ENCODE measurements at places on chromosomes 1 and 21.

DNA sequence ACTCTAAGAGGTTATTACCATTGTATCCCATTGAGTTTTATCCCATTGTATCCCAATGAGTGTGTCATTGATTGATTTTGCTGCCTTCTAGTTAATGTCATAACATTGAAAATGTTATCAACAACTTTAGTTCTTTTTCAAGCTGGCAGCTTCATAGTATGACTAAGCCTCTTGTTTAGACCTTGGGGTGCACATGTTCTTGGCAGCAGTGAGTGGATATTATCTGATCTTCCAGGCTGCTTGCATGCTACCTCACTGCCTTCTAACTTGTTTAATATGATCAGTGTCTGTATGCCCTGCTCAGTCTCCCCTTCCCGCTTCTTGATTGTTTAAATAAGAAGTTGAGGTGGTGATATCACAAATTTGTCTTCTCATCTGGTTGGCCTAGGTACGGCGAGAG is 24.6 kb downstream of the NTPCR start:
- DNase-seq, result no peak

GRCh38 chr1:29651246-29651645 is 414.9 kb downstream of the PTPRU start:
- no peak for DNase-seq

- DNase-seq, result no peak
Measured at GRCh38 chr1:4657960-4658541, 3.6 kb downstream of the AJAP1 start.

- no peak for DNase-seq
Measured at GRCh38 chr1:57142169-57142568, 176.4 kb upstream of the C8B start.

GRCh38 chr1:39335216-39335615 is 130.7 kb downstream of the MACF1 start:
- no peak for DNase-seq

GRCh38 chr1:107389410-107390396 is 248.9 kb downstream of the NTNG1 start:
- DNase-seq, result no peak

GRCh38 chr1:156804572-156805243 is 11.9 kb downstream of the SH2D2A start:
- no peak for DNase-seq

DNA sequence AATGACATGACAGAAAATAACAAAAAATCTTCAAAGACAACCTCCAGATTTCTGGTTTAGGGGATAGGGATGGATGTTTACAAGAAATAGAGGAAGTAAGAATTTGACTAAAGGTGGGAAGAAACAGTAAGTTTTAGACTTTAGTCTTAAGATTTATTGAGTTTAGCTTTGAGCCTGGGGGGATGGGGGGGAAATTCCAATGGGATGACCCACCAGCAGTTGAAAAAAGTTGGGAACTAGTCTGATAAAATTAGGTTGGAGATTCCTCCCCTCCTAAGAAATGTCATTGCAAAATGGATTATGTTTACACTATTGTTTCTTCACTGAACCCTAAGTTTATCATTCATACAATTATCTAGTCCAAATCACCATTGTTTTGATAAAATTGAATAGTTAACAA is 28.4 kb downstream of the WDR26 start:
- no peak for DNase-seq

- peak; percentile 72 for DNase-seq
Measured at GRCh38 chr1:42957880-42958487, 684 bp downstream of the SLC2A1 start.

DNA sequence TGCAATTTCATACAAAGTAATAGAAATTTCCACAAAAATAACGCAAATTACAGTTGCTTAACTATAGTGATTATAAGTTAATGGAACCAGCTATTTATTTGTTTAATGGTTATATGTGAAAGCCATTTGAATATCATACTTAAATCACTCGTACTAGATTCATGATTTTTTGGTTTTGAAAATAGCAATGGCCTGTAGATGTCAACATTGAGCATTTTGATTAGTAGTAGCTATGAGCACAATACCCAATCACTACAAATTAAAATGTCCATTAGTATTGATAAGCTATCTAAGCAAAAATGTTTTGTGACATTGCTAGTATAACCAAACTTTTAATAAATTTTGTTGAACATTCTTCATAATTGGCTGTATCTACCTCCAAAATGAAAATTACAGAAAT is 10.0 kb downstream of the COL24A1 start:
- DNase-seq, result no peak

GRCh38 chr1:114328361-114328904 is 174.8 kb upstream of the SYT6 start:
- no peak for DNase-seq

- no peak for DNase-seq
Measured at GRCh38 chr1:115233598-115233997, 104.5 kb downstream of the NGF start.

- DNase-seq, result no peak
Measured at GRCh38 chr1:106986603-106987002, 69.9 kb upstream of the PRMT6 start.

- DNase-seq, result no peak
Measured at GRCh38 chr1:202270871-202271326, 70.8 kb downstream of the UBE2T start.

GRCh38 chr1:36609241-36610027 is 126.7 kb upstream of the CSF3R start:
- peak; percentile 24 for DNase-seq

GRCh38 chr1:246351721-246352120 is 155.4 kb downstream of the SMYD3 start:
- no peak for DNase-seq

DNA sequence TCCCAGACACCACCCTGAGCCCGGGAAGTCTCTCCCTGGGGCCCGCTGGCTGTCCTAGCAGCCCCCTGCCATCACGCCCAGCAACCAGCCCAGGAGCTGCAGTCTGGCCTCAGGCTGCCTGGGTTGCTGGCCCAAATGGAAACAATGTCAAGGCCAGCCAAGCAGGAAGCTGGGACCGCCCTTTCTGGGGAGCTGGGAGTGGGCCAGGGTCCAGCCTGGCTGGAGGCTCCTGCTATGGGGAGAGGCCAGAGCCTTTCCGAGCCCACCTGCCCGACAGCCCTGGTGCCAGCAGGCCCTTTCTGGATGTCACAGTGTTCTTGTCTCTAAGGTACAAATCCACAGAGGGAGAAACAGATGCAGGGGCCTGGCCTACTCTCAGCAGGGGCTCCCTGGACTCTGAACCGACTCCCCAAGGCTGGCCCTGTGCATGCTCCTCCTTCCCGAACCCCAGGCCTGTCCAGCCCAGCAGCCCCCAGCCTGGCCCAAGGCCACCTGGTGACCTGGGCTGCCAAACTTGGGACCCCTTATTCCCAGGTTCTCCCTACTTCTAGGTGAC is 1.2 kb upstream of the MMEL1 start:
- no peak for DNase-seq

DNA sequence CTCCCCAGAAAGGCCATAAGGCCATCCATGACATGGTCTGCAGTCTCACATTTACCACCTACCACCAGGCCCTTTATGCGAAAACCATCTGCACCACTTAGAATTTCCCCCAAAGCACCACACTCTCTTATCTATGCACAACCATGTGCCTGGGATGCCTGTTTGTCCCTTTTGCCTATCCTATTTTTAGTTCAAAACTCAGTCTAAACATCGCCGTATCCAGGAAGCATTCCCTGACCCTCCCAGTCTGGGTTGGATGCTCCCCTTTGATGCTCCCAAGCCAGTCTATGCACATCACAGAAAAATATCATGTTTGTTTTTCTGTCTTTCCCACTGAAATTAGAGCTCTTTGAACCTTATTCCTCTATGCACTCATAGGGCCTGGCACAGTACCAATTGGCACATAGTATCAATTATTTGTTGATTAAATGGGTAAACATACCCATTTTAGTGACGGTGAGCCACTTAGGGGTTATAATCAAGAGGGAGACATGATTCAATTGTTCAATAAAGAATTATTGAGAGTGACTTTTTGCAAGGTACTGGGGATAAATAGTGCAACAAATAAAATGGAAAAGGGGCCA is 6.7 kb downstream of the MPL start:
- DNase-seq, result no peak

GRCh38 chr1:40774266-40774998 is 9.2 kb upstream of the KCNQ4 start:
- peak; percentile 74 for DNase-seq

DNA sequence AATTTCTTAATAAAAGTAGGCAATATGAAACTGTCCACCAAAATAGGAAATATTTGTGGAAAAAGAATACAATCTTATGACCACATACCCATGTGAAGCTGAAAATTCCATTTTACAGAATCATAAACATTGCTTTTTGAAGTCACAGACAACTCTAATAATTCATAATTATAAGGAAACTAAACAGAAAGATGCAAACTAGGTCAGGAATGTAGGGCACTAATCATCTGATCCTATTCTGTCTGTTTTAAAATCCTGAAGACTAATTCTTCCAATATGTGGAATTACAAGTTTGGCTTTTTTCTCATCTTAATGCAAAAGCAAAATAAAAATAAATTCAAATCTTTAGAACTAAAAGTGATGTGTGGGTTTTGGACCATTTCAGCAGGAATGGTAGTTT is 528.6 kb downstream of the LTN1 start:
- DNase-seq, result no peak

DNA sequence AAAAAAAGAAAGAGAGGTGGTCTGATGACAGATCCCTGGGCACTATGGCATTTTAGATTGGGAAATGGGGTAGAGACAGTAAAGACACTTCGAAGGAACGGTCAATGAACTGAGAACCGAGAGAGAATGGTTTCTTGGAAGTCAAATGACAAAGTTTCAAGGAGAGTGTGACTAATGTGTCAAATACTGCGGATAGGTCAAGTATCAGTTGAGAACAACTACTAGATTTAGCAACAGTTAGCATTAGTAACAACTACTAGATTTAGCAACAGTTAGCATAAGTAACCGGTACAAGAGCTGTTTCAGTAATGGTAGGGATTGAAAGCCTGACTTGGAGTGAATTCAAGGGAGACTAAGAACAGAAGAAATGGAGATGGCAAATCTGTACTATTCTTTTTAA is 35.0 kb downstream of the UROD start:
- DNase-seq, result no peak

DNA sequence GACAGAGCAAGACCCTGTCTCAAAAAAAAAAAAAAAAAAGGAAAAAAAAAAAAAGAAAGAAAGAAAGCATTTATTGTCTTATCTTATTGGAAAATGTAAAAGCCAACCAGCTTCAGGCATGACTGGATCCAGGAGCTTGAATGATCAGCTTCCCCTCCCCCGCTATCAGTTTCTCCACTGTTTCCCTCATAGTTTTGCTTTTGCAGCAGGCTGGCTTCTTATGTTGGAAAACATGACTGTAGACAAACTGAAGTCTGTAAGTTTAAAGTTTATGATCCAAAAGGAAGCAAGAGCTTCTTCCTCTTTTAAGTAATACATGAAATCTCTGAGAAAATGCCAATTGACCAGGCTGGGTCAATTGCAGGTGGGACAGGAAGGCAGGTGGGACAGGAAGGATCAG is 52.2 kb downstream of the FHAD1 start:
- DNase-seq, result no peak

DNA sequence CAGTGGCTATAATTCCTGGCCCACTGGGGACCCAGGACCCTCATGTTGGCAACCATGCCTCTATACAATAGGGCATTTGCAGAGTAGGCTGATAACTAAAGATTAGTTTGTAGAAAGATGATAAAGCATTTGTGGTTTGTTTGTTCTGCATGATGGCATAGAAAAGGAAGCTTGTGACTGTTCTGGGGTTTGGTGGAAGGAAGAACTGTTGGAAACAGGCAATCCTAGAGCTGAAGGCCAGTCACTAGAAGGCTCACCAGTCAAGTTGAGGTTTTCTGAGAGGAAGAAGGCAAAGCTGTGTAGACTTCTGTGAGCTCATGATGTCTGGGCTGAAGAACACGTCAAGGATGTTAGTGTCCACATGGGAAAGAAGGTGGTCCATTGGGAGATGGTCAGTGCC is 140.3 kb upstream of the VANGL1 start:
- no peak for DNase-seq

DNA sequence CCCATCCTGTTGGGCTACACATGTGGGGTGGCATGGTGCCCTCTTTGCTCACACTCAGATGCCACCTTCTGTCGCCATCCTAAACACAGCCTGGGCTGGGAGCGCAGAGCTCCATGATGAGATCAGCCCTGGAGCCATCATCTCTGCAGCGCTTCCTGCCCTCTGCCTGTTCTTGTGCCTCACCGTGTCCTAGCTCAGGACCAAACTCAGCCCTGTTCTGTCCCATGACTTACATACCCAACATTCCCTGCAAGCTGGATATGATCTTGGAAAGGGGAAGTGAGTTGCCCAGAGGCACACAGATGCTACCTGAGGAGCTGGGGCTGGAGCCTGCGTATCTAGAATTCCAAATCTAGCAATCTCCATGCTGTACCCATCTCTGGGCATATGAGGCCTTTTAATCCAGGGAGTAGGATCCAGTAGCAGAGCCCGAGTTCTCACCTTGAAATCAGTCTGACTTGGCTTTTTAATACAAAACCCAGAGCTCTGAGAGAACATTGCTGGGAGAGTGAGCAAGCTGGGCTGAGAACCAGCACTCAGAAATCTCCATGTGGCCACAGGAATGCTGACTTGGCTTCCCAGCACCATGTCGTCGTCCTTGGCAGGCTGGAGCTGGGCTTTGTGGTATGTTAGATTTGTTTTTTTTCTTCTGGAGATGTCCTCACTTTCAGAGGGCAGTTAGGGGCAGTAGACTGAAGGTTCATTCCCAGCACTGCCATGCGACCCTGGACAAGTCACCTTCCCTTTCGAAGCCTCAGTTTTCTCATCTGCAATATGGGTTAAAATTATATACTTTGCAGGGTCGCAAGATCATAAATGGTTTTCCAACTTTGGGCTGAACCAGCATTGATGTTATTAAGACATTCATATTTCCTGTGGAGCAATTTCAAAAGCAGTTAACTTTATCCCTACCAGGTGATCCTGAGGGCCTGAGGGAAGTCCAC is 2.6 kb downstream of the ALPL start:
- no peak for DNase-seq

- peak; percentile 23 for DNase-seq
Measured at GRCh38 chr1:93061895-93062792, 16.9 kb upstream of the MTF2 start.

GRCh38 chr1:40439247-40439646 is 11.0 kb upstream of the ZFP69B start:
- no peak for DNase-seq

- DNase-seq, result no peak
Measured at GRCh38 chr1:111948209-111949171, 41.0 kb downstream of the KCND3 start.

DNA sequence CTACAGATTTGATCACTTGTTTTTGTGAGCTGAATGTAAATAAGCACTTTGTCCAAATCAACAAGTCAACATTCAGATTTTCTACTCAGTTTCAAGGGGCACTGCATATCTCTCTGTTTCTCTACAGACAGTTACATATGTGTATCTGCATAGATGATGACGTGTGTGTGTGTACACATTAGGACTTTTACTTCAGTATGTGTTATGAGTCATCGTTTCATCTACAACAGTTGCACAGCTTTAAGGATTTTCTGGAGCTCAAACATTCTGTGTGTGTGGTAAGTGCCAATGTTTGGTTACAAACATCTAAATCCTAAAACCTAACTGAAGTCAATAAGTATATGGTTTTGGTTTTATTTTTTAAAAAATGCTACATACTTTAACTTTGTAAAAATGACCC is 494.5 kb upstream of the PBX1 start:
- DNase-seq, result no peak

GRCh38 chr1:234611847-234612351 is 1.9 kb upstream of the IRF2BP2 start:
- DNase-seq, result peak; percentile 24
